Germinal center (tissue), 1 donor: ENCODE measurements at places on chromosomes 1 and 21.

GRCh38 chr1:85677656-85678055 lies 30.6 kb downstream of the ZNHIT6 start:
- no peak for DNase-seq

GRCh38 chr1:18536915-18537314 lies 56.2 kb downstream of the KLHDC7A start:
- DNase-seq, result no peak

DNA sequence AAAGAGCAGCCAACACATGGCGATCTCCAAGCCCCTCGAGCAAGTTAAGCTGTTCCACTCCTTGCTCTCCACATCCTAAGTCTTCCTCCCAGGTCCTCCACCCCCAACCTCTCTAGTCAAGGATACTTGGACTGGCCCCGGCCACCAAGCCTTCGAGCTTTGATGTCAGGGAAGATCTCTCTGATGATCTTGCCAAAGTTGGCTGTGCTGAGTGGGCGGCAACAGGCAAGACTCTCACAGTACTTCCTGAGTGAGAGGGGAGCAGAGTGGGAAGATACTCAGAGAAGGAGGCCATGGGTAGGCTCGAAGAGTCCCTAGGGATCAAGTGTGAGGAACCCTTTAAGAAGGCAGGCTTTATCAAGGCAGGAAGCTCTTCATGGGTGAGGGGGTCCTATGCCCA lies 2.8 kb downstream of the RFX5 start:
- no peak for DNase-seq

GRCh38 chr1:158793604-158794003 lies 12.6 kb upstream of the OR6N2 start:
- peak; percentile 18 for DNase-seq

DNA sequence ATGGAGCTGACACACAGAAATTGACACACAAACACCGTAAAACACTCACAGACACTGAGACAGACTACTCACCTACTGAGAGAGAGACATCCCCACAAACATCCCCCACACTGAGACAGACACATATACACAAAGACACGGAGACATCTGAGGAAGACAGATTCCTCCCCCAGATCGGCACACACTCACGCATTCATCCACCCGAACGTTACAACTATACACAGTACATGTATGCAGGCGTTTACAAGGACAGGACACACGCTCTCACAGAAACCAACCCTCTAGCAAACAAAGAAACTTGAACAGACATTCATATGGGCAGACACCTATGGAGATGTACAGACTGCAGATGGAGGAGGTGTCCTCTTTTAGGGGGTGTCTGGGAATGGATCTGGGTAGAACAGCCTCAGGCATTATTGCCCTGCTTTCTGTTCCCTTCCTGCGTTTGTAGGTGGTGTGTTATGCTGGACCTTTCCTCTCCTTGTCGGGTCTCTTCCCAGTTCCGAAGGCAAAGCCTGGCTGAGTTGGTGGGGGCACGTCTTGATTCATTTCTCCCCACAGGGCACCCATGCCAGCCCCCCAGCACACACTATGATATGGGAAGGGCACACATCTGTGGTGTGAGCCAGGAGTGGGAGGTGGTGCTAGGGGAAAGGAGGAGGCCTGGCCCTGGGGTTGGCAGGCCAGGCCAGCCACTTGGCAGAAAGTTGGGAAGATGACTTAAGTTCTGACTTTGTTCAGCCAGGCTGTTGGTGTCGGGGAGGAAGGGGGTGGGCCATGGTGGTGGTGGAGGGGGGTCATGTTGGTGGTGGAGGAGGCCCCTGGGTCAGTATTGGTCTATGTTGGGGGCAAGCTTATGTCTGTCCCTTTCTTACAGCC lies 1.5 kb downstream of the KIRREL1 start:
- no peak for DNase-seq

GRCh38 chr1:85815906-85816305 lies 107.7 kb upstream of the ZNHIT6 start:
- DNase-seq, result no peak

- no peak for DNase-seq
Measured at GRCh38 chr1:40722622-40723021, 31.1 kb downstream of the NFYC start.

DNA sequence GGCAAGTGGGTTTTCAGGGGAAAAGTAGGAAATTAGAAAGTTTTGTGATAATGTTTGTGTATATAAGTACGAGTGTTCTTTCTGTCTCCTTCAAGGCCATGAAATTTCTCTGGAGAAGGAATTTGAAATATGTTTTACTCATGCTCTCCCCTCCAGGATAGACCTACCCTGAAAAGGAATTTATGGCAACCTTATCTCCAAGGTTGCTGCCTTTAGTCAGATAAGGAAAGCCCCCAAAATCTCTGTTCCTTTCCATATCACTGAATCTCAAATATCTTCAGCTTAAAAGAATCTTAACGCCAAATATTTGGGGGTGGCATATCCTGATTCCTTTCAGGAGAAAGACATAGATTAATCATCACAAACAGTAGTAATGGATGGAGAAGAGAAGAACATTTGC lies 499 bp upstream of the C4BPB start:
- DNase-seq, result no peak

DNA sequence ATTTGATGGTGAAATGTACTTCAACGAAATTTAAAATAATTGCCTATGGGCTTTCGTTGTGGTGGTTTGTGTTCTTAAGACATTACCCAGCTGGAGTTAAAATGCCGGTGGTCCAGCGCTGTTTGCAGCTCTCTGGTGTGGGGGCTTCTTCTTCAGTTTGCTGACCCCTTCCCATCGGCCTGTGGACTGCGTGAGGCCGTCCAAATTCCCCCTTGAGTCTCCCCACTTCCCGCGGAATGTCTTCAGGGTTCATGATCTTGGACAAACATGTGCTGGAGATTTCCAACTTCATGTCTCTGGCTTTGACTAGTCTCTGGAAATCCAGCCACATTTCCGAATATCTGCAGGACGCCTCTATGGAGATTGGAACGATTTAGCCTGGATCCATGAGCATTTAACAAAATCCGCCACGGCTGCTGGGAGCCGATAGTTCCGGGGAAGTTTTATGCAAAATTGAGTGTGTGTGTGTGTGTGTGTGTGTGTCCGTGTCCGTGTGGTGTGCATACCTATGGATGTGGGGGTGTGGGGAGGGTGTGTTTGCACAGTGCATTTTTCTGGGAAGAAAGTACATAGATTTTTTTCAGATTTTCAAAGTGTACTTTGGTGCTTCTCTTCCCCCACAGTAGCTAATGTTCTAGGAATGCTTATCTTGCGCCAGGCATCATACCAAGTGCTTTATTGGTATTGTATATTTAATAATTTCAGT lies 117.2 kb downstream of the PCP4 start:
- DNase-seq, result no peak

DNA sequence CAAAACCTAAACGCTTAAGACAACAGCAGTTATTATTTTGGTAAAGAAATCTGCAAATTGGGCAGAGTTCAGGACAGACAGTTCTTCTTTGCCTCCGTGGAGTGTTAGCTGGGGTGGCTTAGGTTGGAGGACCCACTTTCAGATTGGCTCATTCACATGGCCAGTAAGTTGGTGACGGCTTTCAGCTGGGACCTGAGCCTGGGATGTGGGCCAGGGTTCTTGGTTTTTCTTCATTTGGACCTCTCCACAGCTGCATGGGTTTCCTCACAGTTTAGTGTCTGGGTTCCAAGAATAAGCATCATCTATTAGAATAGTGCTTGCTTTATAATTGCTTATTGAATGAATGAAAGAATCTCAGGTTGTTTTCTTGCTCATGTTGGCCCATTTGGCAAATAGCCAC lies 72.2 kb downstream of the ATF6 start:
- no peak for DNase-seq

- no peak for DNase-seq
Measured at GRCh38 chr1:39294531-39294930, 90.0 kb downstream of the MACF1 start.
